RWPE2 (cell line): ENCODE measurements at places on chromosomes 7 and 10.
A peak's percentile ranks its signal among the peaks of the same experiment; 100 is the strongest.

- no peaks in the 10 kb centered on the region for H3K36me3 ChIP-seq
- DNase-seq: no peak
- no peak overlapping the region for H3K27ac ChIP-seq
- no peaks in the 10 kb centered on the region for H3K27me3 ChIP-seq
Measured at GRCh38 chr7:124633740-124634139, 131.9 kb downstream of the GPR37 start.

DNA sequence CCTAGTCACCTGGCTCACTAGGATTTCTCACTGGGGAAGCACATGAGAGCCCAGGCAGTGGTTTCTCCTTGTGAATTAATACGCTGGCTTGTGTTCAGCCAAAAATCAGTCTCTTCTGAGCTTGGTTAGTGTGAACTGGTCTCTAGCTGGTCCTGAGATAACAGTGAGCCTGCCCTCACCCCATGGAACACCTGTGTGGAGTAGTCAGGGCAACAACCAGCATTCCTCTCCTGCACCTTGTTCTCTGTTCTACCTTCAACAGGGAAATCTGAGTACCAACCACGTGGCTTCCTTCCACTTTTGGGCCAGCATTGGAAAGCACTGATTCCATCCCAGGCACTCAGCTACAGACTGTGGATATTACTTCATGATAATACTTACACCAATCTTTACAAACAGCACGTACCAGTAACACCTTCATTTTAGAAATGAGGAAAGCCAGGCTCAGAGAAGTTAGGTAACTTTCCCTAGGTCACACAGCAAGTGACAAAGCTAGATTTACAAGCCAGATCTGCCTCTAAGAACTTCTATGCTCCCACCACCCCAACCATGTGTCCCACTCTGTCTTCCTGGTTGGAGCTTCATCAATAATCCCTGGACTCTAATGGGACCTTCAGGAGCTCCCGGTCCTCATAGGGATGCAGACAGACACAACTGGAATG is 106.6 kb downstream of the GRID1 start:
- no peaks in the 10 kb centered on the region for H3K4me1 ChIP-seq
- H3K27me3 ChIP-seq: peaks cover 8% of the 10 kb centered on the region
- no peak for DNase-seq
- no peaks in the 10 kb centered on the region for H3K36me3 ChIP-seq
- H3K4me3 ChIP-seq: no peak overlapping the region

- H3K27ac ChIP-seq: peak overlapping the region; percentile 15
- DNase-seq: no peak
- no peak overlapping the region for H3K4me3 ChIP-seq
- H3K4me1 ChIP-seq: peaks cover 25% of the 10 kb centered on the region
- H3K36me3 ChIP-seq: no peaks in the 10 kb centered on the region
Measured at GRCh38 chr10:116536810-116537209, 8.9 kb upstream of the PNLIP start.

- H3K36me3 ChIP-seq: no peaks in the 10 kb centered on the region
- H3K27ac ChIP-seq: no peak overlapping the region
- no peak for DNase-seq
- H3K4me1 ChIP-seq: no peaks in the 10 kb centered on the region
- peaks cover 63% of the 10 kb centered on the region for H3K27me3 ChIP-seq
- H3K4me3 ChIP-seq: no peak overlapping the region
Measured at GRCh38 chr7:155529845-155530244, 16.5 kb downstream of the CNPY1 start.

GRCh38 chr10:27661514-27662286 is 83.9 kb downstream of the MKX start:
- no peaks in the 10 kb centered on the region for H3K27me3 ChIP-seq
- H3K27ac ChIP-seq: no peak overlapping the region
- peaks cover 7% of the 10 kb centered on the region for H3K4me1 ChIP-seq

DNA sequence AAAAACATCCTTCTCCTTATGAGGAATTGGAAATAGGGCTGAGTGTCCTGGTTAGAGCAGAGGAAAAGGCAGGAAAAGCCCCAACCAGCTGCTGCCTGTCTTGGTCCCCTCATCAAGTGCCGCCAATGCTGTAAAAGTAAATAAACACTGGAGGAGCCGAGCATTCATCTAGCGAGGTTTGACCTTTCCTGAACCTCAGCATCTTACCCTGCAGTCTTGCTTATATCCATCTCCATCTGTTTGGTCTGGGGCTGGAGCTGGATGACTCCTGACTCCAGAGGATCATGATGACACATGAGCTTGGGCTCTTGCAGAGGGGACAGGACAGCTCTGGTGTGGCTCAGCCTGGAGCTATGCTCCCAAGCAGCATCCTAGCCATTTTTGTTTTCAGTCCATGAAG is 501.1 kb downstream of the TNS3 start:
- H3K4me1 ChIP-seq: no peaks in the 10 kb centered on the region
- no peak overlapping the region for H3K4me3 ChIP-seq
- no peaks in the 10 kb centered on the region for H3K27me3 ChIP-seq
- H3K27ac ChIP-seq: no peak overlapping the region

GRCh38 chr10:79196470-79197461 is 128.0 kb downstream of the ZMIZ1 start:
- no peak overlapping the region for H3K4me3 ChIP-seq

GRCh38 chr7:33336820-33337219 is 207.5 kb downstream of the BBS9 start:
- no peak overlapping the region for H3K27ac ChIP-seq
- H3K36me3 ChIP-seq: no peaks in the 10 kb centered on the region
- no peaks in the 10 kb centered on the region for H3K4me1 ChIP-seq
- H3K4me3 ChIP-seq: no peak overlapping the region
- DNase-seq: no peak
- H3K27me3 ChIP-seq: no peaks in the 10 kb centered on the region

DNA sequence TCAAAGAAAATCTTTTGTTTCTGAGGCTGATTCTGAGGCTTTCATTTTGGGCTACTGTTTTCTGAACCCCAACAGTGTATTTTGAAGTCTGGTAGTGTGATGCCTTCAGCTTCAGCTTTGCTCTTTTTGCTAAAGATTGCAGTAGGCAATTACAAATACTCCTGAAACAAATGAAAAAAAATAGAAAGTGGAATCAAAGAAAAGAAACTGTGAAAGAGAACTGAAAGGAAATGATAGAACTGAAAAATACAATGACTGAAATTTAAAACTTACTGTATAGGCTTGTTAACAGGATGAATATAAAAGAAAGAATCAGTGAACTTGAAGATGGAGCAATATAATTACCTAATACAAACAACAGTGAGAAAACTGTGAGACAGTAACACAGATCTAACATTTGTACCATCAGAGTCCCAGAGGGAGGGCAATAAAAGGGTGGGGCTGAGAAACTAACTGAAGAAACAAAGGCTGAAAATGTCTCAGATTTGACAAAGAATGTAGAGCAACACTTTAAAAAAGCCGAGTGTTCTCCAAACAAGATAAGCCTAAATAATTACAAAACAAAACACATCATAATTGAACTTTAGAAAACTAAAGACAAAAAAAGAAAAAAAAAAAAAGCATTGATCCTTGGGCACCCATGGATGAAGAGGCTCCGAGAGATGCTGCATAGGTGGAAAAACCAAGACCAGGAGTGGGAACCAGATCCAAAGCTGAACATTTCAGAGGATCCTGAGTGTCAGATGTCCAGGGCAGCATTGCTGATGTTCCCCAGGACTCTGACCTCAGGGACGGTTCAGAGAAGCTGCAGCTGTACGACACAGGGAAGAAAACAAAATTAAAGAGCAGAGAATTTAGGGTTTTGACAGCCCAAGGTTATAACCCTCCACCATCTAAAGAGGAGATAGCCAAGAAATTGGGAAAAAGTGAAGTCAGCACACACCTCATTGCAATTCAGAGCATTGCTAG is 223.2 kb upstream of the IGFBP3 start:
- no peaks in the 10 kb centered on the region for H3K27me3 ChIP-seq
- DNase-seq: no peak
- H3K4me1 ChIP-seq: peaks cover 31% of the 10 kb centered on the region

GRCh38 chr7:130276796-130277762 is 10.4 kb downstream of the CPA2 start:
- H3K4me1 ChIP-seq: peaks cover 74% of the 10 kb centered on the region
- no peak for DNase-seq
- no peak overlapping the region for H3K4me3 ChIP-seq
- H3K27ac ChIP-seq: peak overlapping the region; percentile 98
- no peaks in the 10 kb centered on the region for H3K27me3 ChIP-seq
- H3K36me3 ChIP-seq: no peaks in the 10 kb centered on the region

- no peaks in the 10 kb centered on the region for H3K27me3 ChIP-seq
- no peak overlapping the region for H3K4me3 ChIP-seq
- no peak overlapping the region for H3K27ac ChIP-seq
- no peaks in the 10 kb centered on the region for H3K36me3 ChIP-seq
- DNase-seq: no peak
- no peaks in the 10 kb centered on the region for H3K4me1 ChIP-seq
Measured at GRCh38 chr10:111247781-111248389, 171.1 kb downstream of the ADRA2A start.

DNA sequence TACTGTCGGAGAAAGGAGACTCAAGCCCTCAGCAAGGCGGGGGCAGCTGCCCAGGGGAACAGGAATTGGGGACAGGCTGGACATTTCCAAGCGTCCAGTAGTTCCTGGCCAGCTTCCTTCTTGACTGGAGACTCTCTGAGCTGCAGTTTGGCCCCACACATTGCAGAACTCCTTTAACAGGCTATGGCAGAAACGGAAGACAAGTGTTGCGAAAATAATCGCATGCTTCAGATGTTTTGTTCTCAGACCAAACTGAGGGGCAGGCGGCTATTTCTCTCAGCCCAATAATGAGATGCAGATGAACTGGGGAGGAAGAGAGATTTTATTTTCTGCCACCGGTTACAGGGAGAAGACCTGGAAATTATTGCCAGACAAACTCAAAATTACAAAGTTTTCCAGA is 88.0 kb upstream of the PFKP start:
- no peaks in the 10 kb centered on the region for H3K27me3 ChIP-seq
- H3K27ac ChIP-seq: no peak overlapping the region
- no peaks in the 10 kb centered on the region for H3K4me1 ChIP-seq
- H3K36me3 ChIP-seq: no peaks in the 10 kb centered on the region

GRCh38 chr7:30869794-30870611 is 41.6 kb upstream of the AQP1 start:
- no peaks in the 10 kb centered on the region for H3K36me3 ChIP-seq
- H3K27ac ChIP-seq: no peak overlapping the region
- DNase-seq: no peak

GRCh38 chr7:11343136-11343535 is 369.5 kb downstream of the PHF14 start:
- H3K4me1 ChIP-seq: no peaks in the 10 kb centered on the region
- H3K27me3 ChIP-seq: peaks cover 3% of the 10 kb centered on the region
- no peaks in the 10 kb centered on the region for H3K36me3 ChIP-seq
- no peak for DNase-seq
- no peak overlapping the region for H3K27ac ChIP-seq

- H3K4me3 ChIP-seq: no peak overlapping the region
- no peaks in the 10 kb centered on the region for H3K4me1 ChIP-seq
- H3K27me3 ChIP-seq: no peaks in the 10 kb centered on the region
- no peaks in the 10 kb centered on the region for H3K36me3 ChIP-seq
- no peak overlapping the region for H3K27ac ChIP-seq
Measured at GRCh38 chr10:17316488-17317170, 88.6 kb downstream of the VIM start.

DNA sequence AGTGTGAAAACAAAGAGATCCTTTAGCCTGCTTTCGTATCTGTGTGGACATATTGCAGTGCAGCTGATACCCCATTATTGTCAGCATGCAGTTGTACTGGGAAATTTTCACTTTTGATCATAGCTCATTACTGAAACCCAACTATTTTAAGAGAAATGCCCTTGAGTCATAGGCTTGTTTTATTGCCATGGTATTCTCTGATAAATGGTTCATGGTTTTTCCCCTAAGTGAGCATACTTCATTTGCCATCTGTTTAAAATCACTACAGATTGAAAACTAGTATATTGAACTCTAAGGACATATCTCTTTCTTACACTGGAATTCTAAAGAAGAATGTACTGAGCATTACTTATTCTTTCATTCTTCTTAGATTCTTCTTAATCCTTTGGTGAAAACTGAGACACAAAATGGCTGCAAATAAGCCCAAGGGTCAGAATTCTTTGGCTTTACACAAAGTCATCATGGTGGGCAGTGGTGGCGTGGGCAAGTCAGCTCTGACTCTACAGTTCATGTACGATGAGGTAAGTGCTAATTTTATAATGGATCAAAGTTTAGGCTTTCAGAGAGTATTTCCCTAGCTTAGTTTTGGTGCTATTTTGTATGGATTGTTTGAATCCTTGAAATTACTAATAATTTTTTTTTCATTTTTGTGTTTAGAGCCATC is 63.0 kb downstream of the RALA start:
- H3K36me3 ChIP-seq: peaks cover 23% of the 10 kb centered on the region
- no peak overlapping the region for H3K27ac ChIP-seq
- H3K27me3 ChIP-seq: no peaks in the 10 kb centered on the region

DNA sequence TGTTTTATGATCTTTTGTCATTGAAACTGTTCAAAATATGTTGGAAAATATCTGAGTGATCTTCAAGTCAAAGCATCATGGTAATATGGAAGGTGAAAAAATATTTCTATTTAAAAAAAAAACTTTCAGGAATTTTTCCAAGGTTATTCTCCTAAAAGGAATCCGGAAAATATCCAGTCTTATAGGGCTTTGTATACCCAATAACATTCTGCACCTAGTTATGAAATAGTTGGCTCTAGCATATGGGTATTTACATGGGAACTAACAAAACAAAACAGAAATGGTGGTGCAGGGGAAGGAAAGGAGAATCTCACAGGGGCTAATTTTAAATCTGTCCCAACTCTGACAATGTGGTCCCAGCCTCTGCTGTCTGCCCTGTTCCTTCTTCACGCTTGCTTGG is 167.1 kb upstream of the RHEB start:
- no peaks in the 10 kb centered on the region for H3K36me3 ChIP-seq
- H3K4me1 ChIP-seq: peaks cover 24% of the 10 kb centered on the region
- no peaks in the 10 kb centered on the region for H3K27me3 ChIP-seq

- no peak for DNase-seq
- H3K27me3 ChIP-seq: no peaks in the 10 kb centered on the region
- H3K27ac ChIP-seq: no peak overlapping the region
- H3K4me1 ChIP-seq: no peaks in the 10 kb centered on the region
- H3K36me3 ChIP-seq: no peaks in the 10 kb centered on the region
Measured at GRCh38 chr7:52431082-52431815, 604.2 kb upstream of the POM121L12 start.

GRCh38 chr7:134905375-134905774 is 80.9 kb upstream of the AGBL3 start:
- H3K4me3 ChIP-seq: no peak overlapping the region
- H3K4me1 ChIP-seq: peaks cover 16% of the 10 kb centered on the region
- H3K36me3 ChIP-seq: peaks cover 14% of the 10 kb centered on the region
- DNase-seq: no peak

GRCh38 chr10:59098831-59099452 is 77.5 kb upstream of the PHYHIPL start:
- no peaks in the 10 kb centered on the region for H3K4me1 ChIP-seq
- peaks cover 5% of the 10 kb centered on the region for H3K27me3 ChIP-seq
- no peak overlapping the region for H3K4me3 ChIP-seq
- H3K27ac ChIP-seq: no peak overlapping the region
- DNase-seq: no peak

- H3K4me1 ChIP-seq: peaks cover 35% of the 10 kb centered on the region
- H3K27me3 ChIP-seq: no peaks in the 10 kb centered on the region
- no peak overlapping the region for H3K27ac ChIP-seq
Measured at GRCh38 chr7:7768977-7769709, 50.7 kb upstream of the RPA3 start.
